Cerebellum (tissue), 4 donors: ENCODE measurements at places on chromosomes 3 and 15. TPM values are rescaled to one million over a fixed set of nuclear protein-coding genes. Genes with fewer than 3 reads are reported as not detected.

Gene HGD
- 0.45 TPM for total RNA-seq

Gene ALDH1L1
- total RNA-seq, result 4.7 TPM

Gene AGTR1
- 7.1 TPM for total RNA-seq

Gene CCDC54
- 0.54 TPM for total RNA-seq

Gene COL6A5
- total RNA-seq, result 1.5 TPM

Gene TBL1XR1
- 187 TPM for total RNA-seq

Gene CDV3
- 71.0 TPM for total RNA-seq

Gene SLC12A1
- total RNA-seq, result 4.0 TPM

Gene KNG1
- total RNA-seq, result not detected
